Mucosa of gallbladder (tissue), 1 donor: ENCODE measurements at places on chromosomes 6 and 20.

- no peak for DNase-seq
These were observed 103.9 kb upstream of the ARG1 start for GRCh38 chr6:131469130-131469529.

DNA sequence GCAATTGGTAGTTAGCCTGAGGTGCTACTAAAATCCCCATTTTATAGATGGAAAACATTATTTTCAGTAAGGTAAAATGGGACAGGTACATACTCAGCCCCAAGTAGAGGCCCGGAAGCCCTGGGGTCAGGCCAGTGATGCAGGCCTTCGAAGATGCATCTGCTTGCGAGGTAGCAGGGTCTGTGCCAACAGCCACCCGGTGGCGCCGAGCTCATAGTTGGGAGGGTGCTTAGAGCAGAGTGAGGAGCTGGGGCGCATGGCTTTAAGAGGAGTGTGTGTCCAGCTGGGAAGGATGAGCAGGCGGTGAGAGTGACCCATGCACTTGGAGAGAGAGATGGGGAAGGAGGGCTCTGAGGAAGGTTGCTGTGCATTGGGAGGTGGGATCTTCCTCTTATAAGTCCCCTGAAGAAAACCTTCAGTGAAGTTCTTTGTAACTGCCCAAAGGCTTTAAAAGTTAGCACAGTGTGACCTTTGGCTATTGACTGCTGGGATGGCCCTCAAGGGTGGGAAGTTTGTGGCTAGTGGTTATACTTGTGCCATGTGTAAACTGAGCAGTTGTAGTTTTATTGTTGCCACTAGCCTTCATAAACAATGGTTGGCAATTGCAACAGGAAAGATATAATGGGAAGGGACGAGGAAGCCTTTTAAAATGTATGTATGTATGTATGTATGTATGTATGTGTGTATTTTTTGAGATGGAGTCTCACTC, 71.1 kb downstream of the TOX2 start:
- no peak for DNase-seq

GRCh38 chr6:43628393-43629103, 516 bp downstream of the GTPBP2 start:
- peak; percentile 37 for DNase-seq

DNA sequence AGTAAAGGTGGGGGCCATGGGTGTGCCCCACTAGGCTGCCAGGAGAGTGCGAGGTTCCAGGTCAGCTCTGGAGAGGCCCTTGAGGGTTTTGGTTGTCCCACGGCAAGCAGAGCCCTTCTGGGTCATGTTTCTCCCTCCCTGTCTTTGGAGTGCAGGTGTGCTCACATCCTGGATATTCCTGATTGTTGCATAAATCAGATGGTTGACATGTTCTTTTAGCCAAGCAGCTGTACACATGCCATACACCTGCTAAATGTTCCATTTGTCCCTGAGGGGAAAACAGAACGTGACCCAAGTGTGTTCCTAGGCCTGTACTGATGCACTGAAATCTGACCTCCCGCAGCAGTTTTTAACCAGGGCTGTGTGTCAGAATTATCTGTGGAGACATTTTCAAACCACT, 77.5 kb upstream of the BEND3 start:
- DNase-seq, result no peak

GRCh38 chr6:11423072-11423471, 114.5 kb upstream of the TMEM170B start:
- no peak for DNase-seq

DNA sequence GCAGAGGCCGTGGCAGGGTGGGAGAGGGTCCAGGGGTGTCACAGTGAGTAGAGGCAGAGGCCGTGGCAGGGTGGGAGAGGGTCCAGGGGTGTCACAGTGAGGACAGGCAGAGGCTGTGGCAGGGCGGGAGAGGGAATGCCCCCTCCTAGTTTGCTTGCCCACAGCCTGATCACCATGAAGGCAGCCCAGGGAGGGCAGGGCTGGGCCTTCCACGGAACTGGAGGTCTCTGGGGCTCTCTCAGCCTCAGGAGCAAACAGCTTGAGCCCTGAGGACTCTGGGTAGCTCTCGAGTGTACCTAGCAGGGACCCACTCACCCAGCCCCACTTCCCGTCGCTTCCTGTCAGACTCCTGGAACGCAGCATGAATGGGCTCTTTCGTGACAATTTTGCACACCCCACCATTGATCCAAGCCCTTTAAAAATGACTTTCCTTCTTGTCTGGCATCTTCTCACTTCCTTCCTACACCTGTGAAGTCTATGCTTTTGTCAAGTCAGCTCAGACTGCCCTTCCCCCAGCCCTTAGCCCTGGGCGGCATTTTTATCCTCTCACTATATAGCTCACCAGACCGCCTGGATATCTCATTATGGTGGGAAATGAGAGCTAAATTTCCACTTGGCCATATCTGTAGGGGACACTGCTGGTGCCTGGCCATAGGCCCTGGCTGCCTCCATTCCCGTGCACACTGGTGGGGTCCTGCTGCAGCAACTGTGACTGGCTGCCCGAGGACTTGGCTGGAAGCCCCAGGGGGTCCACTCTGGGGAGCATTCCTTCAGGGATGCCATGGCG, 140.3 kb downstream of the CDC5L start:
- DNase-seq, result no peak

DNA sequence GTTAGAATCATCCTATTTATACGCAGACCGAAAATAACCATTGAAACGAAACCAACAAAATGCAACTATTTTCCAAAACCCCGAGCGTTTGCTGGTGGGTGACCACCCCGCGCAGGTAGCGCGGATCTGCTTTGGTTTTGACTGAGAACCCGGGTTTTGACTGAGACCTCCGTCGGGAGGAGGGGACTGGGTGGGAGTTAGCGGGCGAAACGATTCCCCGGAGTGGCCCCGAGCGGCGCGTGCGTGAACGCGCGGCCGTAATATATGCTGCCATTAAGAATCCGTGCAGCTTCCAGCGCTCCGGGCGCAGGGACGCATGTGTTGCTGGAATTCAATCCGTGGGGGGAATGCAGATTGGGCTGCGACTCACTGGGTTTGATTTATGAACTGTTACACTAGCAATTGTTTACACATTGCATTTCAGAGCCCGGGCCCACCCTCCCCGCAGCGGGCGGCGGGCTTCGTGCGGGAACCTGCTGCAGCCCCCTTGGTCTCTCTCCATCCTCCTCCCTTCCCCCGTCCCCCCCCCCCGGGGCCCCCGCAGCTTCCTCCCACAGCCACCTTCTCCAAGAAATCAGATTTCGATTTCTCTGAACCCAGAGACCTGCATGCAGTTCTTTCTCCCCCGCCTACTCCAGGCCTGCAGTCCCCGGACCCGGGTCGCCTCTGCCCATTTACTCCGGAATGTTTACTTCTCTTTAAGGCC, 9.9 kb downstream of the NRN1 start:
- DNase-seq, result no peak

DNA sequence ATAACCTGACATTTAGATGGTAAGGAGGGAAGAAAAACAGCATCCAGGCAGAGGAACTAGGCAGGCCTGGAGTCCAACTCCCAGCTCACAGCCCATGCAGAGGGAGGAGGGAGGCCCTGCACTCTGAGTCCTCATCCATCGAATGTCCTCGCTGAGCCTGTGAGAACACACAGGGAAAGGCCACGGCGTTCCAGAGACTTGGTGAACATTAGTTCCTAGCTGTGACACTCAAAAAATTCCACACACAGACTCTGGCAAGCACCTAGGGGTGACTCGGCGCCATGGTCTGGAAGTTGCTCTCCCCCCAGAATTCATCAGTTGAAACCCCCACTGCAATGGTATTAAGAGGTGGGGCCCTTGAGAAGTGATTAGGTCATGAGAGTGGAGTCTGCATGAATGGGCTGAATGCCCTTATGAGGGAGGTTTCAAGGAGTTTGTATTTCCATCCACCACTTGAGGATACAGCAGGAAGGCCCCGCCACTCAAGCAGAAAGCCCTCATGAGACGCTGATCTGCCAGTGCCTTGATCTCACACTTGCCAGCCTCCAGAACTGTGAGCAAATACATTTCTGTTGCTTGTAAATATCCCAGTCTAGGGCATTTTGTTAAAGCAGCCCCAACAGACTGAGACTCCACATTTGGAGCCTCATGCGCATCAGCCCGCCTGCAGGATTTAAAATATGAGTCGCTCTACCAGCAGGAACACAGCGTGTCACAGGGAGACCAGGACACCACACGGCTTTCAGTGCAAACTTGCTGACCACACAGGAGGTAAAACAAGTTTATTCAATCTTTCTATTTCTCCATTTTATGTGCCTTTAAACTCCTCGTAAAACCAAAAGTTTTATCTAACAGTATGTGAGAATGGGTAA, 73.9 kb downstream of the WDR27 start:
- no peak for DNase-seq

GRCh38 chr20:3074812-3075211, 3.4 kb downstream of the OXT start:
- no peak for DNase-seq

DNA sequence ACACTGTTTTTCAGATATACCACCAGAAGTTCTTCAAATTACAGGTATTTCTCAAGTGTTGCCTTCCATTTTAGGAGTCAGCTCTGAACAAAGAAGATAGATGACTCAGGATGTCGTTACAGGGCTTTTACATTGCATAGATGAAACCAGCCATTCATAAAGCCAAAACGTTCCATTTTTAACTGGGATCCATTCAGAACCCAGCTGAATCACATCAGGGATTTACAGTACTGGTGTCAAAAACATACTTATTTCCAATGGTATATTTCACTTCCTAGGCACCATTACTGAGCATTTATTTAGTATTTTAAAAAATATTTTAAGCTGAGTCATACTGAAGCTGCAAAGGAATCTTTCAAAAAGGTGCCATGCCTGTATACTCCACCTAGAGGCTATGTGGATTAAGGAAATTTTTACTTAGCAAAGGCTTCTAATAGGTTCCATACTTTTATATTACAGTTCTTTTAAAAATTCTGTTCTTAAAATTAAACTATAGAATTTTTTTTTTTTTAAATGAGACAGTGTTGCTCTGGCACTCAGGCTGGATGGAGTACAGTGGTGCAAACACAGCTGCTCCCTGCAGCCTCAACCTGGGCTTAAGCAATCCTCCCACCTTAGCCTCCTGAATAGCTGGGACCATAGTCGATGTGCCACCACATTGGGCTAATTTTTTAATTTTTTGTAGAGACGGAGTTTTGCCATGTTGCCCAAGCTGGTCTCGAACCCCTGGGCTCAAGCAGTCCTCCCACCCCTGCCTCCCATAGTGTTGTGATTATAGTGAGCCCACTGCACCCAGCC, 2.6 kb downstream of the ASF1A start:
- DNase-seq, result no peak
